Kidney glomerular epithelial cell (primary cell): ENCODE measurements at places on chromosomes 3 and 15.

- no peak for DNase-seq
Observed at GRCh38 chr15:59699810-59700431, 10.8 kb upstream of the BNIP2 start.

DNA sequence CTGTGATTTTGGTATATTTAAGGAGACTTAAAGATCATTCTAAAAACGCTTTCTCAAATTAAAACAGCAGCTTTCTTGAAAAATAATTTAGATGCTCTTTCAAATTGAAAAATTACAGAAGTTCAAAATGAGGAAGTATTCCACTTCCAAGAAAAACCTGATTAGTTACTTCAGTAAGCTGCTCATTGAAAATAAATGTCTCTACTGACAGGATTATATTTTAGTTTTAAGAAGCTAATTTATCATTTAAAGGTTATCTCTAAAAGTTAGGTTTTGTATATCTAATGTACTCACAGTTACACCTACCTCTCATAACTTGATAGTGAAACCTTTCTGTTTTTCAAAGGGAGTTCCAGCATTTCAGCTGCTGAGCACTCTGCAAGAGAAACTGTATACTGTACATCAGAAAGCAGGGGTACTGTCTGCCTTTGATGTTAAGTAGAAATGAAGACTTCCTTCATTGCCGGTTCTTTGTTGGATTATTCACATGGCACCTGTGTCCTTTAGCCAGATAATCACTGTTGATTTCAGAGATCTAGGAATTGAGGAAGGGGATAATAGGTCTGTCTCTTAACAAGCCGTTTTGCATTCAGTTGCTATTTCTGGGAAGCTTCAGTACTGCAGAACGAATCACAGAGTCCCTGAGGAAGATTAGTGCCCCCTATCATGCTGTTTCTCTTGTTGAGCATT, 161.6 kb downstream of the TCF12 start:
- no peak for DNase-seq

GRCh38 chr3:44772099-44772442, 10.5 kb downstream of the KIF15 start:
- DNase-seq, result no peak

DNA sequence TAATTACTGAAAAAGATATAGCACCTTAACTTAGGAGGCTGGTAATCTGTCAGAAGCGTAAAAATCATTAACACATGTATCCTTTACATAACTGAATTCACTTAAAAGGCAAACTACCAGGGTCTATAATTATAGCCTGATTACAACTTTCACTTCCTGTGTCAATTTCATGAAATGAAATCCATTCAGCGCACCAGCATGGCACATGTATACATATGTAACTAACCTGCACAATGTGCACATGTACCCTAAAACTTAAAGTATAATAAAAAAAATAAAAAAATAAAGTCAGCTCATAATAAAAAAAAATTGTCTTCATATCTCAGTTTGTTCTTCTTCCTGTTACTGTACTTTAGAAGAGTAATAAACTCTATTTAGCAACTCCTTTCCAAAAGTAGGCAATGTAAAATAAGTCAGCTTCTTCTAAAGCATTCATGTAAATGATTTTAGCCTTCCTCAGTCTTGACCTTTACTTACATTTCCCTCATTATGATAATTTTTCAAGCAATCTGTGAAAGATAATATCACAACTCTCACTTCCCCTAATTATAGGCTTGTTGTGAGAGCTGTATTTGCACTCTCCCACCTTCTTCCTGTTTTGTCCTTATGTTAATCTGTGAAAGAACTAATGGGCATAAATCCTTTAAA, 50.1 kb downstream of the KBTBD8 start:
- no peak for DNase-seq
